ENCODE measurements at places on chromosomes 3 and 15. TPM values are rescaled to one million over a fixed set of nuclear protein-coding genes. Genes with fewer than 3 reads are reported as not detected.
A peak's percentile ranks its signal among the peaks of the same experiment; 100 is the strongest.

SEMA3F gene
- 0.07 TPM for total RNA-seq

HRG gene
- not detected for total RNA-seq

PLA1A gene
- total RNA-seq = 0.68 TPM

MOBP gene
- not detected for total RNA-seq

RTP3 gene
- total RNA-seq = not detected

PPP2R3A gene
- total RNA-seq = not detected

ALG3 gene
- total RNA-seq = 38.7 TPM

WNT5A gene
- 0.16 TPM for total RNA-seq

- no peak overlapping the region for H3K4me3 ChIP-seq
- no peaks in the 10 kb centered on the region for H3K36me3 ChIP-seq
- H3K4me1 ChIP-seq = no peaks in the 10 kb centered on the region
- no peak for DNase-seq
- peaks cover 4% of the 10 kb centered on the region for H3K27me3 ChIP-seq
- H3K27ac ChIP-seq = no peak overlapping the region
Measured at GRCh38 chr15:66964111-66964738, 101.2 kb upstream of the SMAD3 start.

DNA sequence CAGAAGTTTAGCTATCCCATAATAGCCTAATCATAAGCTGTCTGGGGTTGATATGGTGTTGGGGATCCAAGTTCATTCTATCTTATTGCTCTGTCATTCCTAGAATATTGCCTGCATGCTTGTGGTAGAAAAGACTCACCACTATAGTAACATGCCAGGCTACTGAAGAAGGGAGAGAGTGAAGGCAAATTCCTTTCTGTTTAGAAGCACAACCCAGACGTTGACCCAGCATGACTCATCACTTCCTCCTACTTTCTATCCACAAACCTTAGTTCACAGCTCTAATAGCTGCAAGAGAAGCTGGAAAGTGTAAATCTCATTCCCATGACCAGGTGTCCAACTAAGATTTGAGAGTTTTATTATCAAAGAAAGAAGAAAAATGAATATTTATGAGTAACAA is 57.8 kb upstream of the NMD3 start:
- no peak for DNase-seq
- no peak overlapping the region for H3K27ac ChIP-seq
- no peak overlapping the region for H3K4me3 ChIP-seq
- no peaks in the 10 kb centered on the region for H3K27me3 ChIP-seq
- peaks cover 4% of the 10 kb centered on the region for H3K4me1 ChIP-seq
- no peaks in the 10 kb centered on the region for H3K36me3 ChIP-seq

- no peaks in the 10 kb centered on the region for H3K27me3 ChIP-seq
- DNase-seq = no peak
- no peak overlapping the region for H3K27ac ChIP-seq
- H3K36me3 ChIP-seq = peaks cover 19% of the 10 kb centered on the region
Measured at GRCh38 chr3:9402410-9403228, 5.2 kb downstream of the SETD5 start.

GRCh38 chr3:141959589-141960554 is 83.4 kb downstream of the ATP1B3 start:
- no peak overlapping the region for H3K4me3 ChIP-seq
- H3K36me3 ChIP-seq = no peaks in the 10 kb centered on the region
- no peaks in the 10 kb centered on the region for H3K27me3 ChIP-seq
- no peak for DNase-seq
- H3K4me1 ChIP-seq = peaks cover 5% of the 10 kb centered on the region

DNA sequence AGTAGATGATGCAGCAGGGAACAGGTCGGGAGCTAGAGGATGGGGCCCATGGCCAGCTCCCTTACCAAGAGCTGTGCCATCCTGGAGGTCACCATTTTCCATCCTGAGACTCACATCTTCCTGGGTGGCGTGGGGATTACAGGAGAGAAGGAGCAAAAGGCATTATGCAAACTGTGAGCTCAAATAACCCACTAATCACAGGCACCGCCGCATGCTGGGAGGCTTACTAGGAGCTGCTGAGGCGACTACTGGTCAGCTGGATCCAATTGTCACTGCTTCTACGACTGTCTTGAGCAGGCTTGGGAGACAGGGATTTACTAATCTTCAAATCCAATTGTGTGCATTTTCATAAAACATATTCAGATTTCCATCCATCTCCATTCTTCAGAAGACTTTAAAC is 12.5 kb upstream of the KBTBD12 start:
- H3K4me1 ChIP-seq = no peaks in the 10 kb centered on the region
- DNase-seq = no peak
- no peaks in the 10 kb centered on the region for H3K36me3 ChIP-seq
- peaks cover 31% of the 10 kb centered on the region for H3K27me3 ChIP-seq

GRCh38 chr3:157438194-157438730 is 1.6 kb downstream of the PTX3 start:
- DNase-seq = no peak
- H3K27me3 ChIP-seq = peaks cover 56% of the 10 kb centered on the region
- no peaks in the 10 kb centered on the region for H3K36me3 ChIP-seq
- H3K4me3 ChIP-seq = no peak overlapping the region
- peaks cover 7% of the 10 kb centered on the region for H3K4me1 ChIP-seq

DNA sequence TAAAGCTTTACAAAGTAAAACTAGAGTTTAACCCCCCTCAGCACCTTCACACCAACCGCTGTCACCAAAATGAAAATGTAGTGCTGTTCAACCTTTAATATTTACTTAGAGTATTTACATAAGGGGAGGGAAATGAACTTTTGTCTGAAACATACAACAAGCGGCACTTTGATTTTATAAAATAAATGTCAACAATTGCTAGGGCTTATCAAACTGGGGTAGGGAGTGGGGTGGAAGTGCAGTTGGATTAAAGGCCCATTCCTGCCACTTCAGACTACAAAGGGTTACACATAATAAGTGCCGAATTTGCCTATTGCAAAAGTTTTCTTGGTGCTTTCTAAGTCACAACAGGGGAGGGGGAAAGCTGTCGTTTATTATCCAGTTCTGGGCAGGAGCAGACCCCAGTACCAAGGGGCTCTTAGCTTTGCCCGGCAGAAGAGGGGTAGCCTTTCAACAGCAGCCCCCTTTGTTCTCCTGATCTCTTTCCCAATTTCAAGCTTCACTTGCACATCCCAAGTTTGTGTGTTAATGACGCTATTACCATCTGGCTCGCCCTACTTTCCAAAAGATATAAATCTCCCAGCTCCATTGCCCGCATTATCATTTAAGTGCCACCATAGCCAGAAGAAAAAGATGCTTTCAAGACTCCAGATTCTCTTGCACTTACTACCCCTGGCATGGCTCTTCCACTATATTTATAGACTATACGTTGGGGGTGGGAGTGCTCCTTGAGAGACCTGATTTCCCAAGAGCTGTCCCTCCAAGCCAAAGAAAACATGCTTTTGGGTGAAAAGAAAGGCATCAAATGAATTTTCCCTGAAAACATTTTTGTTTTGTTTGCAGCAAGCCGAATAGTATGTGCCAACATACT is 17.0 kb downstream of the SOX2 start:
- DNase-seq = no peak
- peaks cover 2% of the 10 kb centered on the region for H3K4me1 ChIP-seq
- H3K27me3 ChIP-seq = peaks cover 69% of the 10 kb centered on the region
- H3K4me3 ChIP-seq = no peak overlapping the region

- DNase-seq = no peak
- H3K4me3 ChIP-seq = no peak overlapping the region
- peaks cover 14% of the 10 kb centered on the region for H3K4me1 ChIP-seq
- H3K27me3 ChIP-seq = peaks cover 11% of the 10 kb centered on the region
- no peak overlapping the region for H3K27ac ChIP-seq
Measured at GRCh38 chr15:65058394-65059368, 9.1 kb downstream of the RASL12 start.

DNA sequence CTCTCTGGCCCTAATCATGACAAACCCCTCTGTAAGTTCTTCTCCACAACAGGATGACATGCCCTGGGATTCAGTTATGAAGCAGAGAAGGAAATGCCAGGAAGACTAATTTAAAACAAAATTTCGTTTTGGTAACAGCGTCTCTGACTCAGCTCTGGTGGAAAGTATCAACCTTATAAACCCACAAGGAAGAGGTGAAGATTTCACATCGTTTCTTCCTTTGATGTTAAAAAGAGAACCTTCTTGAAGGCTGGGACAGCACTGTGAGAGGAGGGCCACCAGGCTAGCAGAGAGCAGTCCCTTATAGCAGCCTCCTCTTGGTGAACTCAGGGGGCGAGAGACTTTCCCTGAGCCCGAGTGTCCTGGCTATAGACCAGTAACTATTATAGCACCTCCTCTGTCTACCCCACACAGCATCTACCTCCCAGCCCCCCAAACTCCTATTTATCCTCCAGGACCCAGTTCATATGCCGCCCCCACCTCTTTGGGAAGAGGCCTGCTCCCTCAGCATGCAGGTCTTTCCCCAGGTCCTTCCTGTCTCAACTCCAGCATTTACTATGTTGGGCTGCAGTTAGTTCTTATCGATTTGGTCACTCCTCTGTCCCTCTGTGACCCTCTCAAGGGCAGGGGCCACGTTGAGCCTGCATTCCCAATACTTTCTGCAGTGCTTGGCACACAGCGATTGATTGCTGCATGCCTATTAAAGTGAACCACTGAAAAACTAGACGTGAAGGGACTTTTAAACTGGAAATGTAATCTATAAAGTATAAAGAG is 321.5 kb upstream of the ICE2 start:
- peak overlapping the region; percentile 83 for H3K27ac ChIP-seq
- H3K27me3 ChIP-seq = peaks cover 12% of the 10 kb centered on the region
- H3K4me3 ChIP-seq = peak overlapping the region; percentile 3
- DNase-seq = no peak
- H3K4me1 ChIP-seq = peaks cover 43% of the 10 kb centered on the region
- H3K36me3 ChIP-seq = peaks cover 2% of the 10 kb centered on the region

DNA sequence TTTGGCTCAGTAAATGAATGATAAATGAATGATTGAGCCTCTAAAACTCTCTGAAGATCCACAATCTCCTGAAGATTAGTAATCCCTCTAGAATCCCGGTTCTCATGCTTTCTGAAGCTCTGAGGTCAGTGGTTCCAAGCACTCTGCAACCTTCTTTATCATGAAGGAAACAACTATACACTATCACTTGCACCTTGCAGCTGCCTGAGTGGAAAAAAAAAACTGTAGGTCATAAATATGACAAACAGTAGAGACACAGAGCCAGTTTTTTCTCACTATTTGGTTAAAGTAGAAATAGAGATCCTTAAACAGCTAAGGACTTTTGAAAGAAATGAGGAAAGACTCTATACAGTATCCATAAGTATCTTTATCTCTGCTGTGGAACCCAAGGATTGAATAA is 122.0 kb upstream of the CRBN start:
- H3K4me1 ChIP-seq = peaks cover 3% of the 10 kb centered on the region
- H3K27me3 ChIP-seq = no peaks in the 10 kb centered on the region
- no peak overlapping the region for H3K27ac ChIP-seq
- DNase-seq = no peak

- DNase-seq = no peak
- H3K36me3 ChIP-seq = peaks cover 8% of the 10 kb centered on the region
- no peak overlapping the region for H3K27ac ChIP-seq
- H3K4me1 ChIP-seq = peaks cover 12% of the 10 kb centered on the region
- H3K4me3 ChIP-seq = no peak overlapping the region
- H3K27me3 ChIP-seq = no peaks in the 10 kb centered on the region
Measured at GRCh38 chr3:17602126-17602525, 140.3 kb downstream of the TBC1D5 start.

GRCh38 chr3:124791142-124791541 is 60.9 kb downstream of the UMPS start:
- no peaks in the 10 kb centered on the region for H3K36me3 ChIP-seq
- H3K4me1 ChIP-seq = peaks cover 10% of the 10 kb centered on the region
- H3K27ac ChIP-seq = no peak overlapping the region
- DNase-seq = no peak
- peaks cover 7% of the 10 kb centered on the region for H3K27me3 ChIP-seq
- no peak overlapping the region for H3K4me3 ChIP-seq

- H3K36me3 ChIP-seq = peaks cover 4% of the 10 kb centered on the region
- peaks cover 9% of the 10 kb centered on the region for H3K4me1 ChIP-seq
- H3K4me3 ChIP-seq = no peak overlapping the region
Measured at GRCh38 chr15:51801391-51801835, 28.0 kb upstream of the TMOD3 start.

DNA sequence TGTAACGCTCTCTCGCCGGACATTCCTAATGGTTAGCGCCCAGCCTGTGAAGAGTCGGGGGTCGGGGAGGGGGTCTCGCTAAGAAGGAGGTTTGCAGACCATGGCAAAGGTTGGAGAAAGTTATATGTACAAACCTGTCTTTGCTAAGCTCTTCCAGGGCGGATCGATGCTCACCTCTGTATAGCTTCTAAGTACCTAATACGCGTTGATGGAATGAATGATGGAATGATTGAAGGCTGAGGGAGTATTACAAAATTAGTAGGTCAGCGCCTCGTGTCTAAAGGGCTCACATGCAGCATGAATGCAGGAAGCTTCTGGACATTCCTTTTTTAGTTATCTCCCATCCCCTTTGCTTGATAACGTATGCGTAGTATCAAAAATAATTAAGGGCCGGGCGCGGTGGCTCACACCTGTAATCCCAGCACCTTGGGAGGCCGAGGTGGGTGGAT is 305 bp upstream of the KPNA1 start:
- peaks cover 4% of the 10 kb centered on the region for H3K36me3 ChIP-seq
- H3K4me1 ChIP-seq = peaks cover 30% of the 10 kb centered on the region
- H3K4me3 ChIP-seq = peak overlapping the region; percentile 79
- H3K27ac ChIP-seq = peak overlapping the region; percentile 75

DNA sequence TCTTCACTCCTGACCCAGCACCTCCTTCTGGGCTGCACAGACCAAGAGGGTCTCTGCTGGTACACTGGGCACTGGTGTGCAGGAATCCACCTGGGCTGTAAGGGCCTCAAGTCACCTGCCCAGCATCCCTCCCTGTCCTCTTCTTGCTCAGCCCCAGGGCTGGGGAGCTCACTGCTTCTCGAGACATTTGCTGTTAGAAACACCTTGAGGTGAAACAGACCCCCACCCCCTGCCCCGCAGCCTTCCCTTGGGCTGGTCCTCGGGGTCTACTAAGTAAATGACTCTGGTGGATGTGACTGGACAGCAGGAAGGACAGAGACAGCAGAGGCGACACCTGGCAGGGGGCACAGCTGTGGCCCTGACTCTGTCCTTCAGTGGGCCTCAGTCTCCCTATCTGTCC is 29.1 kb downstream of the LOXL1 start:
- H3K4me1 ChIP-seq = peaks cover 42% of the 10 kb centered on the region
- no peak overlapping the region for H3K27ac ChIP-seq
- H3K27me3 ChIP-seq = peaks cover 3% of the 10 kb centered on the region
- no peak overlapping the region for H3K4me3 ChIP-seq
- no peak for DNase-seq
- no peaks in the 10 kb centered on the region for H3K36me3 ChIP-seq

GRCh38 chr3:37628711-37629301 is 232.9 kb upstream of the CTDSPL start:
- H3K36me3 ChIP-seq = no peaks in the 10 kb centered on the region
- no peaks in the 10 kb centered on the region for H3K4me1 ChIP-seq
- peaks cover 13% of the 10 kb centered on the region for H3K27me3 ChIP-seq
- DNase-seq = no peak
- H3K4me3 ChIP-seq = no peak overlapping the region

GRCh38 chr3:157300094-157300493 is 136.6 kb upstream of the PTX3 start:
- no peaks in the 10 kb centered on the region for H3K36me3 ChIP-seq
- H3K4me3 ChIP-seq = no peak overlapping the region
- H3K27ac ChIP-seq = no peak overlapping the region
- H3K4me1 ChIP-seq = no peaks in the 10 kb centered on the region
- no peaks in the 10 kb centered on the region for H3K27me3 ChIP-seq
